ENCODE measurements at places on chromosomes 12 and 14.

DNA sequence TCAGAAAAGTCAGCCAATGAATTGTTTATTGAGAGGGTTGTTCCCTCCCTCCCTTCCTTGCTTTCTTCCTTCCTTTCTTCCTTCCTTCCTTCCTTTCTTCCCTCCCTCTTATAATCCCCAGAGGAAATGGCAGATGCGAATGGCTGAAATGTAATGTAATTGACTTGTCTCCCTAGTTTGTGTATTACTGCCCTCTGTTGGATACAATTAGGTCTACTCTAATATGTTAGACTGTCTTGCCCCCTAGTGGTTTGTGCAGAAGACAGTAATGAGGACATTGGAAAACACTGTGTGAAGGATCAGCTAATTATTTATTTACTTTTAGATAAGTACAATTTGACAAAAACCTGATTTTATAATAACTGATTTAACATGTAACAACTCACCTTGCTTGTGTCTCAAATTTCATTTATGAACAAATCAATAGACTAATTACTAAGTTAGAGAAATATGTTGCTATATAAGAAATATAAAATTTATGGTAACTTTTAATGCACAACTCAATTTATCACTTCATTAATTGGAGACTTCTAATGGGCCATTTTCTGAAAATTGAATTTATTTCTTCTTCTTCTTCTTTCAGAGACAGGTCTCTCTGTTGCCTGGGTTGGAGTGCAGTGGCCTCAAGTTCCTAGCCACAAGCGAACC lies 229.8 kb upstream of the LRIG3 start:
- peak; percentile 75 for DNase-seq

DNA sequence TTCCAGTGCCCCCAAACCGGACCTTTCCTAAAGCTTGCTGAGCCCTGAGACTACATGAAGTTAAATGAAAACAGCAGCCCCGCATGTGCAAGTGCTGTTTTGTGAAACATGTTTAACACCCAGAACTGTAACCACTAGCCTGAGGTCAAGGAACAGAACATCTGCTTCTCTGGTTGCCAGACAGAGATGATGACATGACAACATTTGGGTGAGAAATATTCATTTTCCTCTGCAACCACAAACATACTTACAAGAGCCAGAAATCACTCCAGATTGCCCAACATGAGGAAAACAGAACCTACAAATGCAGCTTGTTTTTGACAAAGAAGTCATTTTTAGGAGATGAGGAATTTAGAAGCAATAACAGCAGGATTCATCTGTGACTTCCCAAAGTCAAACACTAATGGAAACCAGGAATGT lies 110.4 kb downstream of the BCAT1 start:
- DNase-seq = peak; percentile 75

GRCh38 chr12:104959335-104959841 lies 1.3 kb upstream of the SLC41A2 start:
- peak; percentile 63 for DNase-seq

DNA sequence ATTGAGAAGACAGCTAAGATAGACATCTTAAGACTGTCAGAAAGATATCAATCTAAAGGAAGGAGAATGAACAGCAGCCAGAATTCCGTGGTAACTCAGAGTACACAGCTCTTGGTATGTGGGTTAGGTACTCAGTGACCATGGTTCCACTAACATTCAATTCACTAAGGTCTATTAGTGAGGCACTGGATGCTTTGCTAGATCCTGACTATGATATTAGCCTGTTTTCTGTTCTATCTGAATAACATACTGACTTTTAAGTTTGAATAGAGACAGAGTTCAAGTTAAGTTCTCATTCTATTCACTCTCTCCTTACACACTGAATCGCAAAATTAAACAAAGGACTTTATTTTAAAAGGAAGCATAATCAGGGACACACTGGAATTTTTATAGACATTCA lies 106.4 kb downstream of the PRKD1 start:
- no peak for DNase-seq

DNA sequence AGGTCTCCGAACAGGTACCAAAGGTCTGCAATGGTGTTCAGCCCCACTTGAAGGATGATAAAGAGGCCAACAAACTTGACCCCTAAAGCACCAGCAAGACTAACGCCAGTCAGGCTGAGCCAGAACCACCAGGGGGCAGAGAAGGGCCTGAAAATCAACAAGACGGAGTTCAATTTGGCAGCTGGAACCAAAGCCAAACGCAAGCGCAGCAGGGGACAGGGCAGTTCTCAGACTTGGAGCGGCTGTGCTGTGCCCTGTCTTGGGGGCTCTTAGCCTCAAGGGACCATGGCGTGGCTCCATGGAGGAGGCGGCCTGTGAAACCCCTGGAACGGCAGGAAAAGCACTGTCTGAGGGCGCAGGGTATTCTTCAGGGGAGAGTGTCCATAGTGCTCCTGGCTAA lies 19.6 kb downstream of the POMT2 start:
- peak; percentile 68 for DNase-seq

Measured in EL (cell line).